ENCODE measurements at places on chromosomes 1 and 21.

DNA sequence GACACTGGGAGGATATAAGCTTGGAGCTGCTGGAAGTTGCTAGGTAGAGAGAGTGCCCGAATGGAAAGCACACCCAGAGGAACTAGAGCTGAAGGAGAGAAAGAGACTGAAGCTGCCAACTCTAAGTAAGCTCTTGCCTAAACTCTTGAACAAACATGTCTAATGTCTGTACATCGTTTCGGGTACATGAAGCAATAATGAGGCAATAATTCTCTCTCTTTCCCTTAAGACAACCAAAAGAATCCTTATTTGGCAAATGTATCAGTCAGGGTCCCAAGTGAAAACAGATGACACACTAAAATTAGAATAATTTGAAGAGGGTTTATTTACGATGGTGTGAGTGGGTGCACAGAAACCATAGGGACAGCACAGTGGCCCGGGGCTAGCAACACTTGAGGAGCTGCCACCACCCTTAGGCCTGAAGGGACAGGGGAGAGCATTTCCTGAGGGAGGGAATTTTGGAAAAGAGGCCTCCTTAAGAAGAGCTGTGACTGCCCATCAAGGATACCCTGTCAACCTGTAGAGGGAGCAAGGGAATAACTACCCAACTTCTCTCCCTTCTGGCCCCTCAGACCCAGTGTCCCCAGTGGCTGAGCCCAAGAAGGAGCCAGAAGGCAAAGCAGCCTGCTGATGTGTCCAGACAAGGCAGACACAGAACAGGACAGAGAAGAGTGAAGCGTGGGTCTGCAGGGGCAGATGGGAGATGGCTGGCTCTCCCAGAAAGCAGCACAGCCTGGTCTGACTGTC, 36.1 kb upstream of the KHDRBS1 start:
- DNase-seq = no peak

GRCh38 chr1:190957565-190957964, 479.9 kb upstream of the BRINP3 start:
- DNase-seq = no peak

DNA sequence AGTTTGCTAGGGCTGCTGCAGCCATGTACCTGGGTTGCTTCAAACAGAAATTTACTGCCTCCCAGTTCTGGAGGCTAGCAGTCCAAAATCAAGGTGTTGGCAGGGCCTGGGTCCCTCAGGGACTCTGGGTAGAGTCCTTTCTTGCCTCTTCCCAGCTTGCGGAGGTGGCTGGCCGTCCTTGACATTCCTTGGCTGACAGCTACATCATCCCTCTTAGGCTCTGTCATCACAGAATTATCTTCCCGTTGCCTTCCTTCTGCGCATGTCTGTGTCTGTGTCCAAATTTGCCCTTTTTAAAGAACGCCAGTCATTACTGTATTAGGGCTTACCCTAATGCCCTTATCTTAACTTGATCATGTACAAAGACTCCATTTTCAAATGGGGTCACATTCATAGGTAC, 37.6 kb upstream of the PGBD5 start:
- no peak for DNase-seq

GRCh38 chr1:5998051-5998905, 6.1 kb upstream of the NPHP4 start:
- DNase-seq = no peak

DNA sequence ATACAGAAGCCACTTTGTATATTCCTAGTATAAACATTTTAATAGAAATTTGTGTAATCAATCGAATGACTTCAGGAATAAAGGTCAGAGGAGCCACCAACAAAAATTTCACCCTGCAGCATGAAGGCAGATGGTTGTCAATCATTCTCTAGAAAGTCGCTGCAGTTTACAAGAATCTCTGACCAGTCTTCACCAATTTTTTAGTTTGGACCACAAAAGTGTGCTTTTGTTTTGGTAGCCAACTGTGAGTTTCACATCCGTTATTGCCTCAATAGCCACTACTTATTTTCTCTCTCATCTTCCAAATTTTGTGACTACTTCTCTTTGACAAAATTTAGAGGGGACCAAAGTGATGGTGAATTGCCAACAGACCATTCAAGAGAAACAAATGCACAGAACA, 1155.6 kb downstream of the AMY1C start:
- DNase-seq = no peak

DNA sequence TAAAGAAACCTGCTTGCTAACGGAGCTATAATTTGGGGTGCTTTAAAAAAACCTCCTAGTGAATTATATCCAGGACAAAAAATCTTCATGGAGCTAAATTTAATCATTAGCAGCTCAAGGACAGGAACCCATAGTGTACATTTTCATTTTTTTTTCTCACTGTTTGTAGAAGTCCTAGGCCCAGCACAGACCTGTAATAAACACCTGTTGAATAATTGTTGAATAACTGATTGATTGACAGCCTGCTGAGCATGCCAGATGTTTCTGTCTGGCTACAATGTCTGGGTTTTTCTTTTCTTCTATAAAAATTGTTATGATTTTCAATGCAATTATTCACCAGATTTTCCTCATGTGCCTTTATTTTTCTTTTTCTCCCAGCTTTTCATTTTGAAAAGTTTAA, 10.9 kb upstream of the GALNT2 start:
- no peak for DNase-seq

DNA sequence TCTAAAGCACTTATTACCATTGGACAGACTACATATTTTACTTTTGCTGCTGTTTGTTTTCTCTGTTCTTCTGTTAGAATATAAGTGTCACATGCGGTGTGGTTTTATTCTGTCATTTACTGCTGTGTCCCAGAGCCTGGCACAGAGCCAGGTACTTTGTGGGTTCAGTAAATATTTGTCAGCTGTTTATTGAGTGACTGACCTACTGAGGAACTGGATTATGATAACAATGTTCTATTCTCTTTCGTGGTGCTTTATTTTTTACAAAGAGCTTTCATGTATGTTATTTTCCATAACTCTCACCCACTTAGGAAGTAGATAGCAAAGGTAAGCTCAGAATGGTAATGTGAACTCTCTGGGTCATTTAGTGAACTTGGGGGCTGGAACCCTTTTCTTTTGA, 118.8 kb downstream of the RWDD3 start:
- DNase-seq = no peak

- DNase-seq = no peak
Observed at GRCh38 chr1:67743072-67743725, 58.2 kb downstream of the GADD45A start.

DNA sequence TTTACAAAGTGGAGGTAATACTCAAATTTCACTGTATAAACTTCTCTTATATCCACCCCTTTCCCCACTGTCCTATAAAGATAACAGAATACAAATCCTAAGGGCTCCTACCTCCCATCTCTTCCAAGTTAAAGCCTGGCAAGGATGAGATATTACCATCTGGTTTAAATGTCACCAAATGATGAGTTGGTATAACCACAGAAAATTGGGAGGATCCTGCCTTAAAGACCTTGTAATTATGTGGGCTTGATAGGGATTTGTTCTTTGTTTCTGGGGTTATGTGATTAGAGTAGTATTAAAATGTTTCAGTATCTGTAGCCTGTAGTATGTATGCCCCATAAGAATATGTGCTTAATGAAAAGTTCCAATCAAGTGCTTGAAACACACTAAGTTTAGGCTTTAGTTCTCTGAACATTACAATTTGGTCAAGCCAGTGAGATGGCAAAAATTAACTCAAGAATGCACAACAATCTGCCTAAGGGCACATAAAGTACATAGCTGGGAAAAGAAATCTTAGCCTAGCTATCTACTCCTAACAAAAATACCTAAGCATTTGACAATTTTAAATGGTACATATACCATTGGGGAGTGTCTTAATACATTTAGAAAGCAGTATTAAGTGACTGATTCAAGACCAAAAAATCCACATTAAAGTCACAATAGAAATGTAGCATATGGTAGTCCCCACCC, 14.0 kb downstream of the KDM5B start:
- no peak for DNase-seq

DNA sequence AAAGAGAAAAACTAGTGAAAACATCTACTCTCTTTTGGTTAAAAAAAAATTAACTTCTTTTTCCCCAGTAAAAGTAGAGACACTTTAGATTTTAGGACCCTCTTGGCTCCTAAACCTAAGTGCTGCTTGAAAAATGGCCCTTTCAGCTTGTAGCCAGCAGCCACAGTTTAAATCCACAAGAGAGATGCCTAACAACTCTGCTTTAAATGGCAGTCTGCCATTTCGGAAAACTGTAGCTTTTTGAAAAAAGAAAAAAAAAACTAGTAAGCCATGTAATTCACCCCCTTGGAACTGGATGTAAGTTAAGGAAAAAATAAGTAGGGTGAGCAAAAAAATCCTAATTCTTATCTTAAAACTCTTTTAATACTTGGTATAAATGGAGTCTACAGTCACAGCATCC, 56.0 kb downstream of the LHX9 start:
- no peak for DNase-seq

GRCh38 chr1:53060579-53060978, 1.4 kb upstream of the PODN start:
- DNase-seq = no peak

- DNase-seq = no peak
Observed at GRCh38 chr21:27498025-27498424, 531.1 kb upstream of the ADAMTS5 start.

Measured in cerebellar nuclear complex (tissue), 1 donor.